ENCODE measurements at places on chromosomes 5 and 9.

GRCh38 chr9:84781458-84781857 lies 111.9 kb downstream of the NTRK2 start:
- DNase-seq, result no peak

GRCh38 chr9:136138566-136138965 lies 19.9 kb upstream of the TMEM250 start:
- no peak for DNase-seq

GRCh38 chr5:107395632-107396350 lies 274.9 kb downstream of the EFNA5 start:
- DNase-seq, result no peak

- no peak for DNase-seq
Measured at GRCh38 chr9:119795395-119795794, 426.2 kb upstream of the BRINP1 start.

DNA sequence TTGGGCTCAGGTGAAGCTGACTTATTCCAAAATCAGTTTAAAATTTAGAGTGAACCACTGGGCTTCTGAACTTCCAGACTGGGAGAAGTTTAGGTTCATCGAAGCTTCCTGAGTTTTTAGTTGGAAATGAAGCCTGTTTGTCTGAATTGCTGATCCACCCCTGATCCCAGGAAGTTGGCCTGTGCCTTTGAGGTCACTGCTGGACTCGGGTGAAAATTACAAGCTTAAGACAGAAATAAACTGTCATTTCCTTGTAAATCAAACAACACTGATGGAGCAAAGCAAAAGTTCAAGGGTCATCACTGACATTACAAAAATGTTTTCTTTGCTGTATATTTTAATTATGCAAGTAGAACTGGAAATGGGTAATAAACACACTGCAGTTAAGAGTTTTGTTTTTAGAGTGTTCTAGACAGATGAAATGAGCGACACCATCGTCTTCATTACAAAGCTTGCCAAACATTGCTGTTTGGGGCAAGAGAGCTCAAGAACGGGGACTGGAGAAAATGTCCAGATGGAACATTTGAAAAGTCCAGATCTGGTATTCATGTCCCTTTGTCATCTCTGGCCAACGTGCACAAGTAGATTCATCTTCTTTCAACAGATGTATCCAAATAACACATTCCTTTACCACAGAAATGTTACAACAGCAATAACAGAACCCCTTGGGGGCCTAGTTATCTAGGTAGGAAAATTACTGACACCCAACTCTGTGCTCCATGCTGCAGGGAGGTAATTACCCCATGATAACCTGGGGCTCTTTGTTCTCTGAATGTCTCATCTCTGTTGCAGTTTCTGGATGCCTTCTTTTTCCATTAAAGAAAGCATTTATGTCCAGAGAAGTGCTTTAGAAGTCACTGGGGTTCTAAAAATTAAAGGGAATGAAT lies 142.4 kb upstream of the ERCC6L2 start:
- DNase-seq, result no peak

GRCh38 chr9:4594545-4594944 lies 67.5 kb upstream of the PLPP6 start:
- no peak for DNase-seq

GRCh38 chr5:40453689-40454088 lies 226.0 kb upstream of the PTGER4 start:
- DNase-seq, result no peak

- DNase-seq, result no peak
Measured at GRCh38 chr5:33801292-33801691, 90.5 kb downstream of the ADAMTS12 start.

- no peak for DNase-seq
Measured at GRCh38 chr5:157594257-157594656, 18.7 kb upstream of the ADAM19 start.

- DNase-seq, result no peak
Measured at GRCh38 chr5:68924481-68925145, 169.2 kb upstream of the SLC30A5 start.

DNA sequence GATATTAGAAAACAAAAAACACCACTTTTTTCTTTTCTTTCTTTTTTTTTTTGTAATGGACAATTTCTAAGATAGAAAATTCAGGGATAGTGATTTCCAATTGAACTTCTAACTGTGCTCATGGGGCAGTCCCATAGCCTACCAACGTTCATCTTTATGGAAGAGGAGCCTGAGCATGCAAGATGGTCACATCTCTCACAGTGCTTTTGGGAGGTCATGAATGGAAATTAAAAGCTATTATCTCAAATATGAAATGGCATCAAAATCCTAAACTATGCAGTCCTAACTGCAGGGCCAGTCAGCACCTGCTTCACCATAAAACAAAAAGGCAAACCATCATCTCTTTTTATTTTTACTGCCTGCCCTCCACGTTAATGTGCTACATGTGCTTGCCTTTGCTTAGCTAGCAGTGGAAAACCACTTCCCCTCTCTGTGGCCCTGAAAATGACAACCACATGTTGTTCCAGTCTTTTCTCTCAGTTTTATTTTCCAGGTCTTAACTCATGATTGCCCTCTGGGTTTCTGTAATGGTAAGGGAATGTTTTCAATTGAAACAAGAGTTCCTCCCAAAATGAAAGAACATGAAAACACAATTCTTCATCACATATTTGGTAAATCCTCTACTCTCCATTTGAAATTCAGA lies 16.7 kb downstream of the IFNB1 start:
- DNase-seq, result no peak

- no peak for DNase-seq
Measured at GRCh38 chr5:130796902-130797301, 368.2 kb downstream of the HINT1 start.

DNA sequence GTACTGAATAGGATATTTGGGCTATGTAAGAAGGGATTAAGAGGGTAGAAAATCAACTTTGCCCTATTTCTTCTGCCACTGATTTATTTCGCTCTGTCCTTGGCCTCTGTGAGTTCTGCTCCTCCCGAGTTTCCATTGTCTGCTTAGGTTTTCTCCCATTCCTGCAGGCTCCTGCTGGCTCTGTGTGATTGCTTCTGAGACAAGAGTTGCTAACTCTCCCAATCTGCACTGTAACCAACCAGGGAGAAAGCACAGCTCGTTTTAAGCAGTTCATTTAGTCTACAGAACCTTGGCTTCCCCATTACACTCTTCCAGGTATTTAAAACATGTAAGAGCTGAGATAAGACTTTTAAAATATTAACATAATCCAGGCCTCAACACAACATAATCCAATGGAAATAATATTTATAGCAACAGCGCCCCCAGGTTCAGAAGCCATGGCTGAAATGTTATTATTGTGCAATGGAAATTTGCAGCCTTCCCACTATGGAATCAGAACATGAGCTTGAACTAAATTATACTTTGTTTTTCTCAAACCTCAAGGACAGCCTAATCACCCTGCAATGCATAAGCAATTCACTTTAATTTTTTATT lies 203.5 kb downstream of the ERCC6L2 start:
- DNase-seq, result no peak

DNA sequence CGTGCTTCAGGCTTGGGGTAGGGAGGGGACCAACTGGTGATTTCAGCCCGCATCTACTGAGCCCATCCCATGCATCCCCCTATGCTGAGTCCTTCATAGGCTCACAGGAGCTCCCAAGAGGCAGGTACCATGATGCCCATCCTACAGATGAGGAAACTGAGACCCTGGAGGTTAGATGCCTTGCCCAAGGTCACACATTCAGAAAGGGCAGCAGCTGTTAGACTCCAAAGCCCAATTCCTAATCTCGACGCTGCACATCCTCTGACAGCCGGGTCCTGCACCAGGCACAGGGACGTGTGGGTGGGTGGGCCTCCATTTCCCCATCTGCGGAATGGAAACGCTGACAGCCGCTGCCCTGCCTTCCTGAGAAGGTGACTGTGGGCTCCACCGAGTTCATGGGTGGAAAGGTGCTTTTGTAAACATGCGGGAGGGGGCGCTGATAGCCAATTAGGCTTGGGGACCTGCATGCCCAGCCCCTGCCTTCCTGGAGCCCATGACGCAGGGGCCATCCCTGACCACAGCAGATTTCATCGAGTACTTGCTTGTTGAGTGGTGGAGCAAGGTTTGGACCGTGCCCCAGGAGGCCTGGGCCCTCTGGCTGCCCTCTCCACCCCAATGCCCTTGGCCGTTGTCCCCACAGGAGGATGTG lies 2.2 kb downstream of the DNM1 start:
- DNase-seq, result no peak

Data from HS-5 (cell line).